ENCODE measurements at places on chromosomes 6 and 20. TPM values are rescaled to one million over a fixed set of nuclear protein-coding genes. Genes with fewer than 3 reads are reported as not detected.
A peak's percentile ranks its signal among the peaks of the same experiment; 100 is the strongest.

- DNase-seq = no peak
Measured at GRCh38 chr6:23735151-23735550, 390.9 kb upstream of the NRSN1 start.

DNA sequence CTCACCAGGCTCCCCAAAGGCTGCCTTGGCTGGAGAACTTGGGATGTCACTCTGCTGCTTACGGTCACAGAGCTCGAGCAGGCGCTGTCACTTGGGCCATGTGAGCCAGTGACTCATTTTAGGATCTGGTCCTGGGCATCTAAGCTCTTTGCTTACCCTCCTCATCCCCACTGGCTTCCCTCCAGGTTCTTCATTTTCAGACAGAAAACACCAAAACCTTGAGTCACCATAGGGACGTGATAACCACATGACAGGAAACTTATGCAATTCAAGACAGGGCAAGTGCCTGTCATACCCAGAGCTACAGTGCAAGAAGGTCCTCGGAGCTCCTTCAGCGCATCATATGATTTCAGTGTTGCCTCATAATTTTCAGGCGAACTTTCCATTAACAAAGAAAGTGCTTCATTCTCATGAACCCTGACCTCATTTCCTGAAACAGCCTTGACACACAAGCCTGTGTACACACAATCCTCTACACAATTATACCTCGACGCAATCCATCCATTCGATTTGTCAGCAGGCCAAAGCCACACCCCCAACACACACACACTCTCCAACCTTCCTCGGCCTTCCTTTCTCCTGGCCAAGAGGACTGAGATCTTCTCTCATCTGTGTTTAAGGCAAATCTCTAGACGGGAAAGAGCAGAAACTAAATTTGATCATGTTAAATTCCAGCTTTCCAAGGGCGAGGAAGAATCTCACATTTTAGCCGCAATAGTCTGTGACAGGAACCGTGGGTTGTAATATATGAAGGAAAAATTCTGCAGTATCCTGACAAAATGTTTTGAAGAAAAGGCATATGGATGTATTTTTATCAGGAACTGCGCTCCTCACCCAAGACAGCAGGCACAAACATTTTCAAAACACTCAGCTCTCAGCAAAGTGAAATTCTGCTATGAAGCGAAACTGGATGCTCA is 25.3 kb downstream of the TBC1D7 start:
- DNase-seq = peak; percentile 78

AIF1 gene
- total RNA-seq = 5.2 TPM

DNA sequence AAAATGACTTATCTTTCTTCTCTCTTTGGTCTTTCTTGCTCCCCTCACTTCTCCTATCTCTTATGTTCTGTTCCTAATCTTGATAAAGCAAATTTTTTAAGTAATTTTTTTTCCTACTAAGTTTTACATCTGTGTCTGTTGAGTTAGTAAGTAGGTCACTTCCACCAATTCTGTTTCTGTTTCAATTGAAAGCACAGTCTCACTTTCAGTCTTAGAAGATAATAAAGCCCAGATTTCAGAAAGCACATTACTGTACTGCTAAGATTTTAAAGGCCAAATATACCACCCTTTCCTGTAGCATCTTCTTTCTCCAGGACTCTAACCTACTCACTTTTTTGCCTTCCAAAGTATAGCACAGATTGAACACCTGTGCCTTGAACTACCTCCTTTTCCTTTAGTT is 866.1 kb upstream of the ADGRB3 start:
- DNase-seq = no peak

OPN5 gene
- not detected for total RNA-seq

All from CD4-positive, alpha-beta memory T cell (primary cell).